ENCODE measurements at places on chromosomes 12 and 14. TPM values are rescaled to one million over a fixed set of nuclear protein-coding genes. Genes with fewer than 3 reads are reported as not detected.

DNA sequence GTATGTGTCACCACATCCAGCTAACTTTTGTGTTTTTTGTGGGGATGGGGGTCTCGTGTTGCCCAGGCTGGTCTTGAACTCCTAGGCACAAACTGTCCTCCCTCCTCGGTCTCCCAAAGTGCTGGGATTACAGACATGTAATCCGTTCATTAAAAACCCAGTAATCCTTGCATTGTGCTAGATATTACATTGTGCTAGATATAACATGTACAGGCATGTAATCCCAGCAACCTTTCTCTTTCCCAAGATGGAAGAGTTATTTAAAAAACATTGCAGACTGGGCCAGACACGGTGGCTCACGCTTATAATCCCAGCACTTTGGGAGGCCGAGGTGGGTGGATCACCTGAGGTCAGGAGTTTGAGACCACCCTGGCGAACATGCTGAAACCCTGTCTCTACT lies 19.7 kb downstream of the ELK3 start:
- no peak for DNase-seq

DNA sequence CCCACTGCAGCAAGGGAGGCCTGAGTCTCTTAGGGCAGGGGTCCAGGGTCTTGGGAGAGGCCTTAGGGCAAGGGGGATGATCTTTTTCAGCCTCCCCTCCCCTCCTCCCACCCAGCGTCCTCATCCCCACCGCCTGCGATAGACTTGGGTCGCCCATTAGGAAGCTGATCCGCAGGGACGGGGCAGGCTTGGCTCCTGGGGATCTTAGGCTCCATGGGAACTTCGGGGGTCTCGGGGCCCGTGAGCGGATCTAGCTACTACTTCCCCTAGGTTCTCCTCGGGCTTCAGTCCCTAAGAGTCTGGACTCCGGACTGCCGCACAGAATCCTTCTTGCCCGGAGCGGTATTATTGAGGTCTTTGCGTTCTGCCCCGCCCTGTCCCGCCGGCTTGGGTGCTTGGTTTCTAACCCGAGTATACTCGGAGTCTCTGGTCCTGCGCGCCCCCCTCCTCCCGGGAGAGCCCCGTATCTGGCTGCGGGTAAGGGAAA lies 2.2 kb upstream of the PTHLH start:
- DNase-seq = no peak

DNA sequence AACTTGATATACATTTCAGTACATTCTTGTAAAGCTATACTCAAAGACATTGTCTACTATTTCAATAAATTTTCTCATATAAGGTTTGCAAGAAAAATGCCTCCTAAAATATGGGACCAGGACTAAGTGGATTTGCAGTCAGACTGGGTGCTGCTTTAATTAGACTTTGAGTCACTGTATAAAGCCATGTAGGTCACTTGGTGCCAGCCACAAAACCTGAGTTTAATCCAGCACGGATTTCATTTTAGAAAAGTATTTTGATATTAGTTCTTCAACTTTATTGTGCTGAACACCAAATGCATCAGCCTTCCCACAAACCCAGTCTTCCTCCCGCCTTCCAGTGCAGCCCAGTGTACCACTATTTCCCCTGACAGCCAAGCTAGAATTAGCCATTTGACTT lies 9.9 kb upstream of the NID2 start:
- DNase-seq = no peak

- peak; percentile 79 for DNase-seq
These were observed 10.4 kb downstream of the BEST3 start for GRCh38 chr12:69688471-69689427.

- no peak for DNase-seq
These were observed 75.6 kb downstream of the PLEKHA5 start for GRCh38 chr12:19205120-19205519.

- no peak for DNase-seq
These were observed 331.7 kb downstream of the TMEM121 start for GRCh38 chr14:105857826-105858675.

DNA sequence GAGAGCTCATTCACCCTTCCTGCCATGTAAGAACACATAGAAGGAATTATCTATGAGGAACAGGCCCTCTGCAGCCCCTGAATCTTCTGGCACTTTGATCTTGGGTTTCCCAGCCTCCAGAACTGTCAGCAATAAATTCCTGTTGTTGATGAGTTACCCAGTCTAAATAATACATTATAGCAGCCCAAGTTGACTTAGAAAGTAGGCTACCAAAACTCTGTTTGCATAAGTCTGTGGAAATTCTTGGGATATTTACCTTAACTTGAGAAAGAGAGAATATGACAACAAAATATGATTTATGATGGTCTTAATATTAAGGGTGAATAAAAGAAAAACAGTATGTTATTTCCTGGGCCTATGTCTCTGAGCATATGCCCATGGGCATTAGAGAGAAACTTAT lies 433.0 kb upstream of the LMO3 start:
- DNase-seq = no peak

DNA sequence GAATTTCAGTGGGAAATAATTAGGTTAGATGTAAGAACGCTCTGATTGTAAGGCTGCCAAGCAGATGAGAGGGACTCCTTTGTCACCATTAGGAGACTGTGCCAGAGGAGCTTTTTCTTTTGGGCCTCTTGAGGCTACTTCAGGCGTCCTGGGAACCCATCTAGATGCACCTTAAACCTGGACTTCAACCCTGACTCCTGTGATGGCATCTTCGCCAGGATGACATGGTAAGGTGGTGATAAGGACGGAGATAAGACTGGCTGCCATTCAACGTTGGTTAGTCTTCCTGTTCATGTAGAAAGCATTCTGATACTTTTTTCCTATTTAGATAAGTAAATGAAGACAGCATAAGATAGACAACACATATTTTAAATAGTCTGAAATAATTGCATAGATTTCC lies 36.3 kb downstream of the STK38L start:
- DNase-seq = no peak

GRCh38 chr12:116317986-116318575 lies 40.6 kb upstream of the MED13L start:
- DNase-seq = no peak

DNA sequence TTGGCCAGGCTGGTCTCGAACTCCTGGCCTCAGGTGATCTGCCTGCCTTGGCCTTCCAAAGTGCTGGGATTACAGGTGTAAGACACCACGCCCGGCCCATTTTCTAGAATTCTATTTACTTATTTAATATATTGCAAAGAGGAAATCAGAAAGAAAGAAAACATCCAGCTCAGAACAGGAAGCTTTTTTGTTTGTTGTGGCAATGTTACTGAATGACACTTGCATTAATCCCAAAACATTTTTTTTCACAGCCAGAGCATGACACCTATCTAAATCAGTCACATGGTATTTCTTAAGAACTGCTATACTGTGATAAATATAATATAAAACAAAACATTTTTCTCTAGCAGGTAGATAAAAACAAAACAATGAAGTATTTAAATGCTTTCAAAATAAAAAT lies 12.6 kb downstream of the CFL2 start:
- DNase-seq = no peak

GRCh38 chr12:30329281-30329680 lies 366.4 kb downstream of the IPO8 start:
- no peak for DNase-seq

DNA sequence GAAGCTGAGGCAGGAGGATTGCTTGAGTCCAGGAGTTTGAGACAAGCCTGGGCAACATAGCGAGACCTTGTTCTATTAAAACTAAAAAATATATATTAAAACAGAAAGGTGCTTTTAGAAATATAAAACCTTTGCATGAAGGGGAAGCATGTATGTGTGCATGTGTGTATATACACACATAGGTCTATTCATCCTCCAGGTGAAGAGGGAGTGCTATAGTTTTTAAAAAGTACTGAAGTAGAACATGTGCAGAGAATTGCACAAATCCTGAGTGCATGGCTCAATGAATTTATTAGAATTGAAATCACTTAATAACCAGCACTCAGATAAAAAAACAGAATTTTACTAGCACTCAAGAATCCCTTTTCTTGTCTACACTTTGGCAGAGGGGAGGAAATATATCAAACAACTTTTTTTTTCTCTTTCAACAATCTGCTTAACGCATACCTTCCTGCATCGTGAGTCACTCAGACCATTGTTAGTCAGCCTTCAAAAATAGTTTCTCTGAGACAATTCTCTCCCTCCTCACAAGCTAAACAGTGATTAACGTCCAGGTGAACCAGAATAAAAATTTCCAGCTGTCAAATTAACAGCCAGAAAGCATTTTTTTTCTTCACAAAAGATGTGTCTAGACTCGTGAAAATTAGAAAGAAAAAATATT lies 17.7 kb upstream of the NEDD1 start:
- DNase-seq = no peak

DNA sequence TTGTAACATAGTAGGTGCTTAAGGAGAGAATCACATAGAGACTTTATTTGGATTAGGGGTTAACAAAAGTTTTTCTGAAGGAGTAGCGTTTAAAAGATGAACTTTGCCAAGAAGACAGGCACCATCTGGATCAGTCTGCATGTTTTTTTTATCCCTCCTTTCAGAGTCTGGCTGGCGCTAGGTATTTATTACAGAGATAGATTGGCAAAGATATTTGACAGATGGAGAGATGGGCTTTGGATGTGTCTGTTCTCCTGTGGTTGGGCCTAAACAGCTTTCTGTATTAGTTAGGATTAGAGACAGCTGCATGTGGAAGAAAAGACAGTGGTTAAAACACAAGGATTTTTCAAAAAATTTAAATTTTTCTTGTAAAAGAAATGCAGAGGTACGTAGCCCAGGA lies 133.9 kb downstream of the C12orf75 start:
- DNase-seq = peak; percentile 37

DNA sequence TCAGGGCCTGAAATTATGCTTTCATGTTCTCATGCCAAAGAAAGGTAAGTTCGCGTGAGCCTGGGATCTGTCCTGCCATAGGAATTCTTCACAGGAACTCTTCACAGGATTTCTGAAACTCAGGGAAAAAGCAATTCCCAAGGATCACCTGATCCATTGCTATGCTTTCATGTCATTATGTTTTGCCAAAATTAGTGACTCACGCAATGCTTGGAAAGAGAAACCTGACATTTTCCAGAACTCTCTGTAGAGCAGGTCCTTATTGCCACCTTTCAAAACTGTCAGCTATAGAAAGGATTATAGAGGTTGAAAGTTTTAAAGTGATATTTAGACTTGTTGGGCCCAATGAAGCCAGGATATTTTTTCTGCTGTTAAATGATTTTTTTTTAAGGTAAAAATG lies 6.3 kb upstream of the KCNJ8 start:
- DNase-seq = peak; percentile 51

- DNase-seq = no peak
These were observed 21.8 kb upstream of the LRP1-AS start for GRCh38 chr12:57169046-57169795.

DNA sequence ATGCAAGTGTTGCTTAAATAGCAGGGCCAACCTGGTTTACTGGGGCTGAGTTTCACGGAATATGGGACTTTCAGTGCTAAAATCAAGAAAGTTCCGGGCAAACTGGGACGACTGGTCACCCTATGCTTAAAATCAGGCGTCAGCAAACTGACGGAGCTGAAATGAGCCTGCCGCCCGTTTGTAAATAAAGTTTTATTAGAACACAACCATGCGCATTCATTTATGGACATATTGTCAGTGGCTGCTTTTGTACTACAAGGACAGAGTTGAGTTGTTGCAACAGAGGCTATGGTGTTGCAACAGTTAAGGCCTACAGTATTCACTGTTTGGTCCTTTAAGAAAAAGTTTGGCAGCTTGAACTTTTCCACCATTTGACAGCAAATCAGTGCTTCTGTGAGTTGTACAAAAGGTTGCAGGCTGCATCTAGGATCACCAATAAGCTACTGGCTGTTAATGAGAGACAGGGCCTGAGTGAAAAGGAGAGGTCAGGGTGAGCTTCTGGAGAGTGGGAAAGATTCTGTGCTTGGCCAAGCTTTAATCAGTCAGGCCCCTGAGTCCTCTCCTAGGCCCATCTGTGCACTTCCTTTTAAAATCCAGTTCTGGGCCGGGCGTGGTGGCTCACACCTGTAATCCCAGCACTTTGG lies 13.3 kb downstream of the SELPLG start:
- no peak for DNase-seq

DNA sequence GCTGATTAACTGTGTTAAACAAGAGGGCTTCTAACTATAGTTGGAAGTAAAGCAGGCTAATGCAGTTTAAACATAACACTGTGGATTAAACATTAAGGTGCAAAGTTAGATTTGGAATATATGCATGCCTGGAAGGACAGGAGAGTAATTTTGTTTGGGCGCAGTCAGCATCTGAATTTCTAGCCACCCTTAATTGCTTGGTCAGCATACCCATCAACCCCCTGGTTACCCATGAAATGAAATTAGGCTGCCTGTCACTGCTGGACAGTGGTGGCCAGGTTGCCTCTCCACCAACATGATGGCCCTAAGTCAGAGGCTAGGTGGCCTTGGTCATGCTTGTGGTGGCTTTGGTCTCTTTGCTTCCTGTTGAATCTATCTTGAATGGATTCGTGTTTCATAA lies 30.0 kb upstream of the PTPRB start:
- no peak for DNase-seq

DNA sequence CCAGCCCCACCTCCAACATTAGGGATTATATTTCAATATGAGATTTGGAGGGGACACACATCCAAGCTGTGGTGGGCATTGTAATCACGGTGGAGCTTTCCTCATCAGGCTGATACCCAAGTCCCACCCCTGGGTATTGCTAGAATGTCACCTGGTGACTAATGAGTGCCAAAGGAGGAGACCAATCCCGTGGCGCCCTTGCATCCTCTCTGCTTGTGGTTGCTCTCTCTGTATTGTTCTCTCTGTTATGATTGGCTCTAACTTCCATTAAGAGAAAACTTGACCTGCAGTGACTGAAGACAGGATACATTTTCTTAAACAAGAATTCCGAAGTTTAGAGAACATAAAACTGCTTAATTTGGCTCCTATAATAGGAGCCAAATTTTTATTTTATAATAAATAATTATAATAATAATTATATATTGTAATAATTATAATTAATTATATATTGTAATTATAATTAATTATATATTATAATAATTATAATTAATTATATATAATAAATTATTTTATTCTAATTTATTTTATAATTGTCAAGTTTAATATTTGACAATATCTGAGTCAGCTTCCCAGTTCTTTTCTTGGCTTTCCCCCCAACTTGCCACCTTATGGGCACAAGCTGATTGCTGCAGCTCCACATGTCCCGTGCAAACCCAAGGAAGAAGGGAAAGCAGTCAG lies 420.1 kb downstream of the DIO2 start:
- DNase-seq = no peak

LRTM2 gene
- total RNA-seq = not detected

SMIM41 gene
- total RNA-seq = 0.82 TPM

CLEC4C gene
- total RNA-seq = not detected

RHOJ gene
- 27.2 TPM for total RNA-seq

SCARB1 gene
- total RNA-seq = 16.2 TPM

BBOF1 gene
- total RNA-seq = 3.1 TPM

RBM19 gene
- 19.5 TPM for total RNA-seq

KRT77 gene
- 0.10 TPM for total RNA-seq

RD3L gene
- total RNA-seq = not detected

All from tongue (tissue), 3 donors.